Stimulated activated CD8-positive, alpha-beta memory T cell treated with anti-CD3 and anti-CD28 coated beads, Interleukin-4, amount 100 ng/mL, for 48 hours (primary cell): ENCODE measurements at places on chromosomes 12 and 14.
A peak's percentile ranks its signal among the peaks of the same experiment; 100 is the strongest.

GRCh38 chr14:56686416-56686815 is 106.8 kb downstream of the TMEM260 start:
- no peak for DNase-seq

- DNase-seq = no peak
Observed at GRCh38 chr12:96329018-96329417, 71.2 kb downstream of the CDK17 start.

DNA sequence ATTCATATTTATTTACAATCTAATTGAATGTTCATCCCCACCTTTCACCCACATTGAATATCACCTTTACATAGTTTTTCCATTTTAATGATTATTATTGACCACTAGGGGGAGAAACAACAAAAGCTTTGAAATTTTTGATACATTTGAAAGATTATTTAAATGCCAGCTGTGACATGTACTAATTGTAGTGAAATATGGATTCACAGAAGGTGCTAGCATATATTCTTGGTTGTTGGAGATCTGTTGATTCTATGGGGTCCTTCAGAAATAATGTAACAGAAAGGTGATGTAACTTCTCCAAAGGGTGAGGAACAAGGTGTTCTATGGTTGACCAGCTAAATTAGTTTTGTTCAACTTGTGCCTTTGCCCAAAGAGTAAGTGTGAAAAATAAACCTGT is 22.4 kb upstream of the GPR33 start:
- DNase-seq = no peak

DNA sequence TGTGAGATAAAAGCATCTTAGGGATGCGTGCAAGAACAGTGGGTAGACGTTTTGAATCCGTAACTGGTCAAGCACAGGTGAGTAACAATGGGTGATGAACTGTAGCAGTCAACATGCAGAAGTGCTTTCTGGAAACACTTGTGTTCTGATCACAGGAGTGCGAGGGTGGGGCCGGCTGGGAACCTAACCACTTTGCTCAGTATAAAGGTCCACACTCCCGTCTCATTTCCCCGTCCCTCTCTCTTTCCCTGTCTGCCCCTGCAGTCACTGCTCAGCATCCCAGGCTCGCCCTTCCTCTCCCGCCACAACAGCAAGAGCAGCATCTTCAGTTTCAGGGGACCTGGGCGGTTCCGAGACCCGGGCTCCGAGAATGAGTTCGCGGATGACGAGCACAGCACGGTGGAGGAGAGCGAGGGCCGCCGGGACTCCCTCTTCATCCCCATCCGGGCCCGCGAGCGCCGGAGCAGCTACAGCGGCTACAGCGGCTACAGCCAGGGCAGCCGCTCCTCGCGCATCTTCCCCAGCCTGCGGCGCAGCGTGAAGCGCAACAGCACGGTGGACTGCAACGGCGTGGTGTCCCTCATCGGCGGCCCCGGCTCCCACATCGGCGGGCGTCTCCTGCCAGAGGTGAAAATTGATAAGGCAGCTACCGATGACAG is 127.1 kb downstream of the FIGNL2 start:
- peak; percentile 71 for DNase-seq

GRCh38 chr14:51457843-51458562 is 193.7 kb upstream of the FRMD6 start:
- DNase-seq = no peak

GRCh38 chr14:89953602-89954001 is 928 bp downstream of the EFCAB11 start:
- DNase-seq = no peak

DNA sequence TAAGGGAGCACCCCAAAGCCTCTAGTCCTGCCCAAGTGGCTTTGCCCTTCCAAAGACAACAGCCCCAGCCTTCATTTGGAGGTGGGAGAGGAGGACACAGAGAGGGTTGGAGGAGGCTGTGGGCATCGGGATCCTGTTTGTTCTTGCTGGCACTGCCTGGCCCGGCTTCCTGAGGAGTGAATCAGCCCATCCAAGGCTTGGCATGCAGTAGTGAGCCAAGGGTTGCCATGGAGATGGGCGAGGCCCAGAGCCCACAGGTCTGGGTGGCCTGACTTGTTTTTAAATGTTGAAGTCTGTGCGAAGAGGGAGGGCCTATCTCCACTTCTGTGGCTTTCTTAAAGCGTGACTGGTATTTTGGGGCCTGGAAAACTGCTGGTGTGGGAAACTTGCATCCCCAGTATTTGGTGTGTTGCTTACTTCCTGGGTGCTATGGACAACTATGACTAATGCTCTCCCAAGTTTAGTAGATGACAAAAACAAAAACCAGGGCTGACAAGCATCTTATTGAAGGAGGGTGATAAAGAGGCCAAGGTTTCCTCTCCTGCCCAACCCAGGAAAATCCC is 15.8 kb downstream of the CD9 start:
- no peak for DNase-seq

- peak; percentile 43 for DNase-seq
Observed at GRCh38 chr12:3135522-3136461, 58.6 kb downstream of the TSPAN9 start.

GRCh38 chr14:29587046-29587445 is 340.6 kb downstream of the PRKD1 start:
- no peak for DNase-seq

DNA sequence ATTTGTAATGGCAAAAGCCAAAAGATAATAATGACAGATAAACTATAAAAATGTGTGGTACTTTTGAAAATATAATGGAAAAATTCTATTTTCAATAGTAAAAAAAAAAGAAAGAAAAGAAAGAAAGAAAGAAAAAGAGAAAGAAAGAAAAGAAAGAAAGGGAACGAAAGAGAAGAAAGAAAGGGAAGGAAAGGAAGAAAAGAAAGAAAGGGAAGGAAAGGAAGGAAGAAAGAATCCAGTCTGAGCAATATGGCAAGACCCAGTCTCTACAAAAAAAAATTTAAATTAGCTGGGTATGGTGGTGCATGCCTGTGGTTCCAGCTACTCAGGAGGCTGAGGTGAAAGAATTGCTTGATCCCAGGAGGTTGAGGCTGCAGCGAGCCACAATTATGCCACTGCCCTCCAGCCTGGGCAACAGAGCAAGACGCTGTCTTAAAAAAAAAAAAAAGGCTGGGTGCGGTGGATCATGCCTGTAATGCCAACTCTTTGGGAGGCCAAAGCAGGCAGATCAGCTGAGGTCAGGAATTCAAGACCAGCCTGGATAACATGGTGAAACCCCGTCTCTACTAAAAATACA is 38.4 kb downstream of the EAPP start:
- no peak for DNase-seq

- no peak for DNase-seq
Observed at GRCh38 chr12:1104088-1104800, 113.2 kb downstream of the ERC1 start.

DNA sequence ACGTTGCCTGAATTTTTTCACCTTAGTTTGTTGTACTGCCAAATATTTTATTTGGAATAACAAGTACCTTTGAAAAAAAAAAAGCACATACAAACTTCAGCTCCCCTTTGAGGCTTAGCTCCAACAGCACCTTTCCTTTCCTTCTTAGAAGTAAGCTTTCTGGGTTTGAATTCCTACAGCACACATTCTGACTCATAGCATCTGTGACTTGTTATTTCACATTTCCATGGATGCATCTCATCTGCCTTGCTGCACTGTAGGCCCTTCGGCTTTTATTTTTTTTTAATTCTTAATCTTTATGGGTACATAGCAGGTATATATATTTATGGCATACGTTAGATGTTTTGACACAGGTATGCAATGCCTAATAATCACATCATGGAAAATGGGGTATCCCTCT is 7.2 kb downstream of the LGALS3 start:
- DNase-seq = no peak

GRCh38 chr12:12428961-12429657 is 72.2 kb downstream of the BORCS5 start:
- no peak for DNase-seq

DNA sequence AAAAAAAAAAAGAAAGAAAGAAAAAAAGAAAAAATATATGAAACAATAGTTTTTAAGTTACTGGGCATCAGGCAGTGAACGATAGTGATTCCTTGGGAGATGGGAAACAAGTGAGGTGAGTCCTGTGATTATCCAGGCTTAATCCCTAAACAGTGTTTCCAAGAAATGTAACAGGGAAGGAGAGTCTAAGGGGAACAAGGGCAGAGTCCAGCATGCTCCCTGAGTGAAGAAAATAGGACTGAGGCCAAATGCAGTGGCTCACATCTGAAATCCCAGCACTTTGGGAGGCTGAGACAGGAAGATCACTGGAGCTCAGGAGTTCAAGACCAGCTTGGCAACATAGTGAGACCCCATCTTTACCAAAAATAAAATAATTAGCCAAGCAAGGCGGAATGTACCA is 40.7 kb downstream of the R3HDM2 start:
- DNase-seq = no peak

DNA sequence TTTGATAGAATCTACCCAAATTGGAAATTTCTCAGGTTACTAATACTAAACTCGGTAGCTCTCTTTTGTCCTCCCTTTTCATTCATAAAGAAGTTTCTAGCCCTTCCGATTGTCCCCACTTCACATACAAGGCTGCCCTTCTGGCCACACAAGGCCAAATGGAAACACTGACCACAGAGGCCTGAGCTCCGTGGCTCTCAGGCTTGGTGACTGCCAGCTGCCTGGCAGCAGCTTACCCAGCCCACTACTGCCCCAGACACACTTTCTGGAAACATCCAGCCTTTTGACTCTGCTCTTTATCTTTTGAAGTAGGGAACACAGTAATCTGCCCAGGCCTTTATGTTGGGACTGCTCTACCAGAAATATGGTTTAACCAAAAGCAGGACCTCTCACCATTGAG is 167.2 kb downstream of the GCH1 start:
- DNase-seq = no peak

DNA sequence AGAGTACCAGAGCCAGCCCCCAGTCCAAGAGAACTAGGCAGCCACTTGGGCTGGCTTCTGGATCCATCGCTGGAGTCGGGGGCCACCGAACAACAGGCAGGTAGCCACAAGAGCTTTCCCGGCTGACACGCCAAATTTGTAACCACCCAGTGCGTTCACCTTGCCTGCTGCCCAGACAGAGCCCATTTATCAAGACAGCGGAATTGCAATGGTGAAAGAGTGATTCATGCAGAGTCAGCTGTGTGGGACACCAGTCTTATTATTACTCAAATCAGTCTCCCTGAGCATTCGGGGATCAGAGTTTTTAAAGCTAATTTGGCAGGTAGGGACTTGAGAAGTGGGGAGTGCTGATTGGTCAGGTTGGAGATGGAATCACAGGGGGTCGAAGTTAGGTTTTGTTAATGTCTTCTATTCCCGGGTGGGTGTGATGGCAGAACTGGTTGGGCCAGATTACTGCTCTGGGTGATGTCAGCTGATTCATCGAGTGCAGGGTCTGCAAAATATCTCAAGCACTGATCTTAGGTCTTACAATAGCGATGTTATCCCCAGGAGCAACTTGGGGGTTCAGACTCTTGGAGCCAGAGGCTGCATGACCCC is 64.3 kb downstream of the PDE6H start:
- no peak for DNase-seq

DNA sequence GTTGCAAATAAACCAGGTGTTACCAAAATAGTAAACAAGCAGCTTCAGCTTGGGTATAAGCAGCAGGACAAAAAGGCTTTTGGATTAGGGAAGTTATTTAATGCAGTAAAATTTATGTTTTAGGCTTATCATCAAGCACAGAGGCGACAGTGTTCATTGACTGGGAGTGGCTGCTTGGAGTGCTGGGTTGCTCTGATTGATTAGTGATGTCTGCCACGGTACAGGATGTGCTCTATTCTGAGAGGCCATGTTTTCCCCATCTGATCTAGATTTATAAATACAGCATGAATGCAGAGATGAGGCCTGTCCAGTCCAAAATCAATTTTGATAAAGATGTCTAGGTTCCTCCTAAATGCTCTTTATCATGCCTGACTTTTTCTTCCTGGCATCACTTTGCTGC is 83.5 kb downstream of the MAP1LC3B2 start:
- no peak for DNase-seq

GRCh38 chr12:120100630-120101029 is 15.9 kb downstream of the RAB35 start:
- no peak for DNase-seq

- no peak for DNase-seq
Observed at GRCh38 chr12:19916974-19917373, 451.4 kb upstream of the PDE3A start.

DNA sequence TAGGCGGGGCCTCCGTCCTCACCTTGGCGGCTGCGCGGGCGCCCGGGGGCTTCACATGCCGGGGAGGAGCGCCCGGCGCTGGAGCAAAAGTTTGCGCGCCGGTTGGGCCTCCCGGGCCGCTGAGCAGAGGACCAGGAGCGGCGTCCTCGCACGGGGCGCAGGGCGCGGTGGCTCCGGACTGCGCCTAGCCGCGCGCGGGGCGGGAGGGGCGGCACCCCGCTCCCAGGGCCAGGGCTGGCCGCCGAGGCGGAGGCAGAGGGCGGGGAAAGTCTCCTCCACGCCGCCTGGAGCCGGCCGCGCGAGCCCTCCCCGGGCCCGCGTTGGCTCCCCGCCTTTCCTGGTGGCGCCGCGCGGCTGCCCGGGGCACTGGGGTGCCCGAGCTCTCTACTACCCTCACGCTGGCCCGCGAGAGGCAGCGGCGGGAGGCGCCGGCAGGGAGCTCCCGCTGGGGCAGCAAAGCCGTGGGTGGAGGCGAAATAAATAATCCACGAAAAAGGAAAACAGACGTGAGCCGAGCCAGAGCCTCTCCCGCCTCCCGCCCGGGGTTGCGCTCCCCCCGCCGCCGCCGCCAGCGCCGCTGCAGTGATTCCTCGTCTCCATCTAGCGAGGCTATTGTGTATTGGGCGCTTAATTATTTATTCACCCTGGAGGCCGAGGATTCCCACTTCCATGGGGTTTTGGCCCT is 400 bp upstream of the PRIMA1 start:
- no peak for DNase-seq

DNA sequence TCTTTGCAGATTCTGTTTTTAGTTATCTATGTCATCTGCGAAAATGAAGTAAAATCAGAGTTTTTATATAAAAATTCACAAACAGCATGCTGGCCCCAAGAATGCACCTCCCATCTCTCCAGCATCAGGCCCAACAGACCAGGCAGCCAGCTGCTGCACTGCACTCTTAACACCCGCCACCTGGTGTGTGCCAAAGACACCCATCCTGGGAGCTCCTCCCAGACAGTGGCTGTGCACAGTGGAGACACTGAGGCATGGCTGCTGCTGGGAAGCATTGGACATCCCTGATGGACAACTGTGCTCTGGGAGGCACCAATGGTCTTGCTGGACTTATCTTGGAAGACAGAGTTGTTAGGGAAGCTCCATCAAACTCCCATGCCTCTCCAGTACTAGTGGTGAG is 817.2 kb downstream of the TMEM121 start:
- no peak for DNase-seq

GRCh38 chr14:91377700-91378652 is 39.6 kb downstream of the CCDC88C start:
- peak; percentile 71 for DNase-seq

DNA sequence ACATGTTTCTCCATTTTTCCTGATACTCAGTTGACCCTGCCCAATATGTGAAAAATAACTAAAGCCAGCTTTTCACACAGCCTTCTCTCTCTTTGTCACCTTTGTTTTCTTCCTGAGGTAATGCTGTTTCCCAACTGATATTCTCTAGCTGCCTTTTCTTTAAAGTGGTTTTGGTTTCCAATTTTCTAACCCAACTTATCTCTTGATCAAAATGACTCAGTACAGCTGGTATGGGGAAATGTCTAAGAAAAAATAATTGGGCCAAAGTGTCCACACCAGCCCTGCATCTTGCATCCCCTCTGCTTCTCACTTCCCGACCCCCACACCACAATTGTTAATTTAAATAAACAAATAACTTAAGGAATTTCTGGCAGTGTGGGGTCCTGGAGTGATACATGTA is 193.8 kb downstream of the SYT1 start:
- DNase-seq = no peak

GRCh38 chr12:120713861-120714482 is 3.7 kb downstream of the UNC119B start:
- peak; percentile 78 for DNase-seq
